GM04504 (cell line): ENCODE measurements at places on chromosomes 12 and 14.

GRCh38 chr12:112830901-112831300 is 39.4 kb downstream of the RPH3A start:
- DNase-seq, result no peak

DNA sequence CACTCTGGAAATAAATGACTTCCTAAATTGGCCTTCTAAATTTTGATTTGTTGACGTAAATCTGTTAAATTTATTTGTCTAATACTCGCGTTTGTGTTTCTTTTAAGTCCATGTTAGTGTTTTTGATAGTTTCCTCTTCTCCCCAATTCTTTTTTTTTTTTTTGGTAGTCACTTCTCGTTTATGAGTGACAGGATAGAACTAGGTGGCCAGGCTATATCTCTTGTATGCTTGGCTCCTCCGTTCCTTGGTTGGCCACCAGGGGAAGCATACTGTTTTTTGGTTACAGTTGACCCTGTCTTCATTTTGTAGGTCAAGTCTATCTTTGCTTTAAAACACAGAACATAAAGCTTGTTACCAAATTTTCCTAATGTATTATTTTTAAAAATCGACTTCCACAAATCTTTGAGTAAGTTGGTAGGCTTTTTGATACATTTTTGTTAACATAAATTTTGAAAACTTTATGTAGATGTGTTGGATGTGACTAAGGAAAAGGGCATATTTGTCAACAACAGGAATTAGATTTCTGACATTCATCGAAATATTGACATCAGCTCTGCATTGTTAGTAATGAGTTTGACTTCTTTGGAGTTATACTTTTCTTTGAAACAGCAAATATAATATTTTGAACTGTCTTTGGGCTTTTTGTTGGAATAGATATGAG is 2.2 kb downstream of the RCOR1 start:
- DNase-seq, result no peak

GRCh38 chr12:127041985-127042625 is 1224.9 kb upstream of the TMEM132C start:
- DNase-seq, result no peak

- no peak for DNase-seq
These were observed 8.6 kb upstream of the NID2 start for GRCh38 chr14:52077256-52077979.

- DNase-seq, result peak; percentile 28
These were observed 291.5 kb downstream of the FUT8 start for GRCh38 chr14:65703996-65704395.

- no peak for DNase-seq
These were observed 253.7 kb downstream of the DUSP6 start for GRCh38 chr12:89098441-89099112.

DNA sequence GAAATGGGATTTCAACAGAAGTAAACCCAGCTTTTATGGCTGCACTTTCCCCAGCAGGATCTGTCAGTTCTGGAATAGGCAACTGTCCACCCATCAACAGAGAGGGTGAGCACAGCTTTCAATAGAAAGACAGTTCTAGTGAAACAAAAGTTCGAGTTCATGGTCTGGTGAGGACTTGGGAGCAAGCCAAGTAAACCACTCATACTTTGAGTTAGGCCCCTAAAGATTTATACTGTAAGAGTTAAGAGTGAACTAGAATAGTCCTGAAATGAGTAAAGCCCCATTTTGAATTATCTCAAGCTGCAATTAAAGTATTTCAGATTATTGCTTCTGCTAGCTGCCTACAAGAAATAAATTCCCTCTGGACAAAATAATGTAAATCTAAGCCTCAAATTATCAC is 82.6 kb downstream of the METTL25 start:
- no peak for DNase-seq

- no peak for DNase-seq
These were observed 86.9 kb upstream of the FLRT2 start for GRCh38 chr14:85442996-85443395.

- no peak for DNase-seq
These were observed 77.3 kb upstream of the LTA4H start for GRCh38 chr12:96112733-96113132.

DNA sequence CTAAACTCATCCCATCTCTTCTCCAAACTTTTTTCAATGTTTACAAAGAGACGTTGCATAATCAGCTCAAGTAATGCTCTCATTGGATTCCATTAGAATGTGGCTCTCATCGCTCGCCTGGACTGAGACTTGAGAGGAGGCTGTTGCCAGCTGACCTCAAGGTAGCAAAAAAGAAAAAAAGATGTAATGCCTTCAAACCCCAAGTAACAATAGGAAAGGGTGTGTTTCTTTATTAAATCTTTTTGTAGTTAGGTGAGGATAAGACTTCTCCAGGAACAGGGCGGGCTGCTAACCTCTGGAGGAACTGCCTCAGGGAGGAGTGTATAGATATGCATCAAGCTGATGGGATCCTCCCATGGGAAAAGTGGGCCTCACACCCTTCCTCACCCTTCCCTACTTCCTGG is 956 bp upstream of the PTHLH start:
- no peak for DNase-seq

- DNase-seq, result no peak
These were observed 48.8 kb upstream of the SEL1L start for GRCh38 chr14:81582420-81582819.

DNA sequence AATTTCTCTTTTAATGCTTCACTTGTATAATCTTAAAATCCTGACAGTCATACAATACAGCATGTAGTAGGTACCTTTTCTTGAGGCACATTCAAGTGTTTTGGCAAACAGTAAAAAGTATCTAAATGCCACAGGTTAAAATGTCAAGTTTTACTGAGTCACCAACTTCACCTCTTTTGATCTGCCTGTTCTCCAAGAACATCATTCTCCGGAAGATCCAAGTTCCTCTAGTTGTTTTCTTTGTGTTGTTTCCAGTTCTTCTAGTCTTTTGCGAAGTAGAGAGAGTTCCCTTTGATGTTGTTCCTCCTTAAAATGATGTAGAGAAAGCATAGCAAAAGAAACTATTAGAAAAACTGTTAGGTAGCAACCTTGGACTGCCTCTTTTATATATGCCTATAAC is 151.1 kb downstream of the CEP83 start:
- DNase-seq, result no peak

GRCh38 chr12:55708695-55709233 is 1.1 kb upstream of the ITGA7 start:
- DNase-seq, result no peak

- peak; percentile 93 for DNase-seq
These were observed at the start of gene HSPB8 for GRCh38 chr12:119178544-119179334. Gene HSPB8 (plus strand): TSS chr12:119178931. CDS start chr12:119179313, 382 bp downstream.

DNA sequence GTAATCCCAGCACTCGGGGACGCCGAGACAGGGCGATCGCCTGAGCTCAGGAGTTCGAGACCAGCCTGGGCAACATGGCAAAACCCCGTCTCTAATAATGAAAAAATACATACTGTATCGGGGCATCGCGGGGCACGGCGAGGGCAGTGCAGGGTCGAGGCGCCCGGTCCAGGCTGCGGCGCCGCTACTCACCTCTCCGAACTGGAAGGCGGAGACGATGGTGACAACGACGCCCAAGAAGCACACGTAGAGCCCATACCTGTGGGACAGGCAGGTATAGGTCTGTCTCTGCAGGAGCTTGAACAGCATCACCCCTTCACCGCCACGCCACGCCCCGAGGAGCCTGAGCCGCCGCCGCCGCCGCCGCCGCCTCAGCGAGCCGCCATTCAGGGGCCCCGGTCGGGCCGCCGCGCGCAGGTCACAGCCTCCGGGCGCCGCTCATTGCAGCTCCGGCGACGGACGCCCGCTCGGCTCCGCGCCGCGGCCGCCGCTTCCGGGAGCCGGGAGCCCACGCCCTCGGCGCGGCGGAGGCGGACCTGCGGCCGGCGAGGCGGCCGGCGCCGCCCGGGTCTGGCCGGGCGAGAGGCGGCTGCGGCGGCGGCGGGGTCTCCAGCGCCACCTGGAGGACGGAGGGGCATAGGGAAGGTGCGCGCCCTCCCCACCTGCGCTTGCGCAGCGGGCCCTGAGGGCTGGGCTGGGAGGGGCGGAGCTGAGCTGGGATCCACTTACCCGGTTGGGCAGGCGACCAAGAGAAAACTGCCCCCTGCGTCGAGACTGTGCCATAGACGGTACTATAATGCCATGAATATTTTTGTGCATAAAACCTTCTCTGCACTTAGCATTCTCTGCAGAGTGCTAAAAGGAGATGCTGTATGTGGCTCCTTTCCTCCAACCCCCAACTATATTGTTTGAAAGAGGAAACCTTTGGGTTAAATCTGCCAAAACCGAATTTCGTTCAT is at the start of gene GNPTAB:
GNPTAB (minus strand) TSS at position 593 of the 959 bp plus-strand sequence; CDS start at position 309, 284 bp downstream.
- DNase-seq, result peak; percentile 80

DNA sequence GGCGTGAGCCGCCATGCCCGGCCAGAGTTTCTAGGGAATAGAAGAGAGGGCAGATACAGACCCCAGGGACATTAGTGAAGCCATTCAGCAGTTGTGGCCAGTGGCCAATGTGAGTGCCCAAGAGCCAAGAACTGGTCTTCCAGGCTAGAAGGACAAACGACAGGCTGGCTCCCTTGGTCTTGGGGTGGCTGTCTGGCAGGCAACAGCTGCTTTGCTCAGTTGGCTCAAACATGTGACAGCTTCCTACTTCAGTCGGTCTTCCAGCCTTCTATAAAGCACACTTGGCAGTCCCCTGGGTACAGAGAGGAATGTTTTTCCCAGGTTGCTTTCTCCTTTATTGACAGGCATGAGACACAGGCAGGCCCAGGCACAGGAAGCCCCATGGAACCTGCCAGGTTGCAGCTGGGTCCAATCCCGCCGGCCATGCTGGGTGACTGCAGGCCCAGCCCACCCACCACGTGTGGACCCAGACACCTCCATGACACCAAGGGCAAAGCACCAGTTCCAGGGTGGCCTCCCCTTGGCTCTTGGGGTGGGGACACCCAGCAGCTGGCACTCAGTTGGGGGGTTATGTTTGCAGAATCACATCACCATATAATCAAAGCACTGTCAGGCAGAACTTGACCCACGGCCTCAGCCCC is 15.4 kb downstream of the CHGA start:
- no peak for DNase-seq

DNA sequence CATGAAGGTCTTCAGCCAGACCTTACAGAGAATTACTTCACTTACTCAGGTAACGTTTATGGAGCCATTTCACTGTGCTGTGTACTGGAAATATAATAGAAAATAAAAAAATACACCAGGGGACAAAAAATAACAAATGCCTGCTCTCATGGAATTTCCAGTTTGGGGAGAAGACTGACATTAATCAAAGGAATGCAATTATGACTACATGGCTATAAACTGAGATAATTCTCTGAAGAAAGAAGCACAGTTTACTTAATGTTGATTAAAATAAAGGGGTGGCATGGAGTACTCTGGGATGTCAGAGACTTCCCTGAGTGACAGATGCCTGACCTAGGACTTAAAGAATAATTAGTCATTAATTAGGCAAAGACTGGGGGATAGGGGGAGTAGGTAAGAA is 59.0 kb downstream of the DENND5B start:
- DNase-seq, result no peak

GRCh38 chr14:37587881-37588666 is 7.0 kb downstream of the FOXA1 start:
- no peak for DNase-seq

DNA sequence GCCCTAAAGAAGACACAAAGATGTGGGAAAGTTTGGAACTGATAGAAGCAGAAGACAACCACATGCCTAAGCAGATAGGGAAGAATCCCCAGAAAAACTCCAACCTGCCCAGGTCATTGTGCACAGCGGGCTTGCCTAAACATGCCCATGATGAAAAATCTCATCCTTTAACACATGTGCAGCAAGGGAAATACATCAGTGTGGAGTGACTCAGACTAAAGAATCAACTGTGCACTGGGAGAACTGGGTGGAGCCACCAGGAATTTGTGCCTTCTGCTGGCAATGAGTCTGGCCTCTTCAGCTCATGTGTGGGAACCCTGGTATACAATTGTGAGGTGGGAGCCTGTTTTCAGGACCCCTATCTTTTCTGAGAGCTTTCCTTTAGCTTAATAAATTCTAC is 398.5 kb downstream of the FSCB start:
- no peak for DNase-seq

DNA sequence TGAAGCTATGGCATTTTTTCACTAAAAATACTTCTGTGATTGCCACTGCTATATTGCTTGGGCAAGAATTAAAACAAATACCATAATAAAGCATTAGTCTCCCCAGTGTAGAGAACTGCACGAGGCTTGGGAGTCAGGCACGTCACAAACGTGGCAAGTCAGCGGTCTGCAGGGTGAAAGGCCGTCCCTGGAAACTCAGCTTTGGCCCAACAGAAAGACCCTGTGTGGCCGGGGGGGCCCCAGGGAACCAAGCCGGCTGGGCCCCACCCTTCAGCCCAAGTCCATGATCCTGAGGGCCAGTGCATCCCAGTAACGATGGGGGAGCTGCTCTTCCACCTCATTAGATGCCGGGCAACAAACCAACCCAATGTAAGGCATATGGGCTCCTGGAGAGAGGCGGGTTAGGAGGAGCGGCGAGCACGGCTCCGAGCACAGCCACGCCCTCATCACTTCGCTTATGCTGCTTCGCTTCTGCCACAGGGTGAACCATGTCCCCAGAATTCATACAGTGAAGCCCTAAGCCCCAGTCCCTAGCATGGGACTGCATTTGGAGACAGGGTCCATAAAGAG is 50.9 kb upstream of the GPR68 start:
- no peak for DNase-seq

DNA sequence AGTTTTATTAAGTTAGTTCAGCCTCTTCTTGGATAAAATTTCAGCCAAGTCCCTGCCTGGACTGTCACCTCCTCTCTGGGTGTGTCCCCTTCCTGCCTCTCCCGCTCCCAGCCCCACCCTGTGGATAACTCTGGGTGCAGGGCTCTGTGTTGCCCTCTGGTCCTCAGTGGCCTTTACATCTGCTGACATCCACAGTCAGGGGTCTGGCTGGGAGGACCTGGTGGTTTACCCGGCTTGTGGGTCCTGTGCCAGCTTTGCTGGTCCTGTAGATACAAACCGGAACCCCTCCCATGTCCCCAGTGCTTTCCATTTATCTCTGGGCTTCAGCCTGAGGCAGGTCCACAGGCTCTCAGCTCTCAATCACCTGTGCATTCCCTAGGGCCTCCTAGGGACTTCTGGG is 28.9 kb upstream of the PLEKHG3 start:
- DNase-seq, result no peak

GRCh38 chr12:16150276-16150675 is 127.2 kb downstream of the SLC15A5 start:
- no peak for DNase-seq

- DNase-seq, result no peak
These were observed 197.8 kb downstream of the PPM1H start for GRCh38 chr12:62737188-62737587.

- no peak for DNase-seq
These were observed 3.7 kb upstream of the DENND5B start for GRCh38 chr12:31594681-31595080.

DNA sequence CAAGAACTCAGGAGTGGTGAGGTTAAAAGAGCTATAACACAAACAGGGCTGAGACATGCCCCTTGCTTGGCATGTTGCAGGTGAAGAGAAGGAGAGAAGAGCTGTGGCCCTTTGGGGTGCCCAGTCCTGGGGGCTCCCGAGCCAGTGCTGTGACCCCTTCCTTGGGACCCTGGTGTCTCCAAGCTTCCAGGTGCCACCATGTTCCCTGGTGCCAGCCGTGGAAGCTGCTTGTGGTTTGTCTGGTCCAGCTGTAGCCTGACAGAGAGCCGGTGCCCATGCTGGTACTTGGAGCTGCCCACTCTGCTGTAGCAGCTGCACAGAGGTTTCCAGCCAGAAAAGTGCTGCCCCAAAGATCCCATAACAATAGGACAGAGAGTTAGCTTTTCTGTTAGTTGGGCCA is 159.2 kb upstream of the SLC38A2 start:
- no peak for DNase-seq
